Breast epithelium (tissue), 4 donors: ENCODE measurements at places on chromosomes 1 and 21.
A peak's percentile ranks its signal among the peaks of the same experiment; 100 is the strongest.

GRCh38 chr1:41558761-41559171, 74.3 kb upstream of the EDN2 start:
- H3K36me3 ChIP-seq, result no peaks in the 10 kb centered on the region
- H3K4me3 ChIP-seq, result no peak overlapping the region
- no peak overlapping the region for H3K27ac ChIP-seq
- H3K27me3 ChIP-seq, result no peaks in the 10 kb centered on the region

GRCh38 chr1:74523873-74524480, 11.6 kb upstream of the LRRC53 start:
- H3K27me3 ChIP-seq, result no peaks in the 10 kb centered on the region
- no peak overlapping the region for H3K27ac ChIP-seq
- H3K4me3 ChIP-seq, result no peak overlapping the region
- H3K4me1 ChIP-seq, result no peaks in the 10 kb centered on the region

GRCh38 chr1:77680173-77680572, 2.3 kb downstream of the ZZZ3 start:
- H3K27ac ChIP-seq, result no peak overlapping the region
- H3K36me3 ChIP-seq, result no peaks in the 10 kb centered on the region
- no peak overlapping the region for H3K4me3 ChIP-seq
- H3K4me1 ChIP-seq, result no peaks in the 10 kb centered on the region
- no peaks in the 10 kb centered on the region for H3K27me3 ChIP-seq

GRCh38 chr1:220301630-220302029, 29.4 kb upstream of the RAB3GAP2 start:
- H3K36me3 ChIP-seq, result no peaks in the 10 kb centered on the region
- no peaks in the 10 kb centered on the region for H3K27me3 ChIP-seq
- no peak overlapping the region for H3K4me3 ChIP-seq
- no peak overlapping the region for H3K27ac ChIP-seq
- DNase-seq, result no peak

- no peak for DNase-seq
- no peaks in the 10 kb centered on the region for H3K27me3 ChIP-seq
- H3K4me1 ChIP-seq, result no peaks in the 10 kb centered on the region
- H3K27ac ChIP-seq, result peak overlapping the region; percentile 90
Observed at GRCh38 chr1:2132222-2133038, 62.1 kb downstream of the FAAP20 start.
